ENCODE measurements at places on chromosomes 4 and X.

GRCh38 chr4:2371765-2372487 lies 46.5 kb downstream of the ZFYVE28 start:
- no peak for DNase-seq

DNA sequence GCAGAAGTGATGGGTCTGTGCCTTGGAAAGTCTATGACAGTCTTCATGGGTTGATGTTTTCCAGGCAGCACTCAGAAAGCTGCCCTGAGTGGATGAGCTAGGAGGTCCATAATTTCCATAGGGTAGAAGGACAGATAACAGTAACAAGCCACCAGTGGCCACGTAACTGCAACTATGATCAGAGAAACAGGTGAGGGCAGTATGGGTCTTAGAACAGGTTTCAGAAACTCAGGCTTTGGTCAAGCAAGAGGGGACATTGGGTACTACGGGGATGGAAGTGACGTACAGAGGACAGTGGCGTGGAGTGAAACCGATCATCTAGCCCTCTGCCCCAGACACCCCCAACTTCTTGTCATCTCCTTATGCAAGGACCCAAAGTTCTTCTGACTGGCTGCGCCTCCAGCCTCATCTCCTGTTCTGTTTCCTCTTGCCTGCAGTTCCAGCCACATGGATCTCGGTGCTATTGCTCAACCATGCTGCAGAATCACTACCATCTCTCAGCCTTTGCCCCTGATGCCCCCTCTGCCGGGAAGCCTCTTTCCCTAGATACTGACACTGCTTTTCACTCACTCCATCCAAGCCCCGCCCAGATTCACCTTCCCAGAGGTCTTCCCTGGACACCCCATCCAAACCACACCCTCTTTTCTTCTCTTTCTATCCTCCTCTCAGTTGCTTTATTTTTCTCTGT lies 123.4 kb downstream of the MFAP3L start:
- DNase-seq, result no peak

DNA sequence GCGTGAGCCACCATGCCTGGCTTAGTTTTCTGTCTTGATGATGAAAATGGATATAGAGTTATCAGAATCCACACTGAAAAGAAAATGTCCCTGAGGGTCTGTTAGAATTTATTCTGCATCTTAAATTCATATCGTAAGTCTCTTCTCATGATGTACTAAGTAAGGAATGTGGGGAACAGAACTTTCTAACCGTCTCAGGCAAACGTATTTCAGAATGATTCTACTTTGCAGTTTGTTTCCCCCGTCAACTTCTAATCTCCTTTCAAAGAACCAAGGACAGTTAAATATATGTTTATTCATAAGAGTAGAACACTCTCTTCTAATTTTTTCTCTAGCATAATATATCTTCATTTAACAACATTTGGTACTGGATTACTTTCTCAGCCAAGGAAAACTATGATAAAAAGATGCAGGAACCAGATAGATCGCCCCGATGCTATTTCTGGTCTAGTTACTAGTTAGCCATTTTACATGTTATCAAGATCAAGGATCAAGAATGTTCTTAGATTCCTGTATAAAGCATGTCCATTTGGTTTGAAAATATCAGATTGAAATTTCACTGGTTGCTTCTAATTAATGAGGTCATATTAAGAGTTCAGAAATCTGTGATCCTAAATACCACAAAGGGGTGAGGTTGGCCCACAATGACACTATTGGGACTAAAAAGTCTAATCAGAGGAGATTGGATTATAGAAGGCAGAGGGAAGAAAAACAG lies 49.5 kb downstream of the METTL14 start:
- DNase-seq, result no peak

DNA sequence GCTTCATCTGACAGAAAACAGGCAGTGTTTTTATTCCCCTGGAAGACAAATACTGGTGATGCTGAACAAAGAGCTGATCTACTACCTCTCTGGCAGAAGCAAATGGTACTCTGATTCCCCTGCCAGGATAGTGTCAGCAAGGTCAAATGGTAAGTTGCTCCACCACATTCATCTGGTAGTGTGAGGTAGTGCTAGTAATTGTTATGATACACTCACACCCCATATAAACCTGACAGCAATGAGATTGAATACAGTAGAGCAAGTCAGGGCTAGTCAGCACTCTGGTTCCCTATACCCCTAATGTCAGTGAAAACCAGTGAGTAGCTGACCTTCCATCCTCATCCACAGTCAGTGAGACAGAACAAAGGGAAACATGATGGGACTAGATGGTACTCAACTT lies 3.4 kb upstream of the SPIN4 start:
- DNase-seq, result no peak

DNA sequence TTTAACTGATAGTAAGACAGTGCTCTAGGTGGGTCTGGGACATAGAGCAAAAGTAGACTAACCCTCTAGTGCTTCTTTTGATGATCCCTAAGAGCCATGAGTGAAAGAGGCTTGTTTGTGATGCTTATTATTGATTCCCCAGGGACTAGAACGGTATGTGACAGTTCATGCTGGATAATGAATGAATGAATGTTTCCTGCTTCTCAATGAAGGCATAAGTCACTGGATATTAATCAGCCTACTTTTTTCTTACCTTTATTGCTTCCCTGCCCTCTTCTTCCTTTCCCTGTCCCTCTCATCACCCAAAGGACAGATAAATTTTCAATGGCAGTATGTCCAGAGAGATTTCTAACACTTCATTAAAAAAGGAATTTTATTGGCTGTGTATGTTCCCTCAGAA lies 486.2 kb downstream of the RPA4 start:
- DNase-seq, result no peak

GRCh38 chr4:620851-621261 lies 4.5 kb upstream of the PDE6B start:
- DNase-seq, result no peak

GRCh38 chrX:55206162-55206941 lies 13.8 kb upstream of the PAGE5 start:
- DNase-seq, result no peak

GRCh38 chr4:11228530-11228929 lies 200.2 kb downstream of the HS3ST1 start:
- no peak for DNase-seq
